Breast epithelium (tissue), 4 donors: ENCODE measurements at places on chromosomes 1 and 21. TPM values are rescaled to one million over a fixed set of nuclear protein-coding genes. Genes with fewer than 3 reads are reported as not detected.

The CMPK1 gene
- total RNA-seq: 83.6 TPM

The CGN gene
- total RNA-seq: 28.1 TPM

The RALGPS2 gene
- 4.8 TPM for total RNA-seq

- H3K4me3 ChIP-seq: no peak overlapping the region
- H3K36me3 ChIP-seq: no peaks in the 10 kb centered on the region
These were observed 165.4 kb downstream of the DNM3 start for GRCh38 chr1:172006660-172007059.

DNA sequence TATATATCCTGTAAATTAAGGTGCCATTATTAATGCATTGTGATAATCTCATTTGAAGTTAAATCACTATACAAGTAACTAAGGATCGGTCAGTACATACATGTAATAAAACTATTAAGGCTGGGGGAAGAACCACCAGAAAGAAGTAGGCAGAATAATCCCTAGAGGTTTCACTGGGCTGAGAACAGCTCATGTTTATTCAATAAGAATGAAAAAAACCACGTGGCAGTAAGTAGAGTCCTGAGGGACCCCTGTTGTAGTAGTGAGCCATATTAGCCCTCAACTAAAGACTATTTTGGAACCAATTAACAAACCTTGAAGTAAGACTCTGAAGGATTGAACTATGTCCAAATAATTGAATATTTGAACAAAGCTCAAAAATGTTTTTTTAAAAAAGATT is 46.9 kb upstream of the ADAM30 start:
- no peaks in the 10 kb centered on the region for H3K4me1 ChIP-seq
- H3K4me3 ChIP-seq: no peak overlapping the region
- H3K27ac ChIP-seq: no peak overlapping the region
- H3K27me3 ChIP-seq: no peaks in the 10 kb centered on the region
- peaks cover 5% of the 10 kb centered on the region for H3K36me3 ChIP-seq
- DNase-seq: no peak

GRCh38 chr1:241711326-241711725 is 59.2 kb downstream of the WDR64 start:
- H3K27me3 ChIP-seq: no peaks in the 10 kb centered on the region
- no peak for DNase-seq
- H3K4me1 ChIP-seq: no peaks in the 10 kb centered on the region
- no peak overlapping the region for H3K27ac ChIP-seq

The KRTAP10-11 gene
- total RNA-seq: not detected

The HRNR gene
- not detected for total RNA-seq
